ENCODE measurements at places on chromosomes 2 and 18.

DNA sequence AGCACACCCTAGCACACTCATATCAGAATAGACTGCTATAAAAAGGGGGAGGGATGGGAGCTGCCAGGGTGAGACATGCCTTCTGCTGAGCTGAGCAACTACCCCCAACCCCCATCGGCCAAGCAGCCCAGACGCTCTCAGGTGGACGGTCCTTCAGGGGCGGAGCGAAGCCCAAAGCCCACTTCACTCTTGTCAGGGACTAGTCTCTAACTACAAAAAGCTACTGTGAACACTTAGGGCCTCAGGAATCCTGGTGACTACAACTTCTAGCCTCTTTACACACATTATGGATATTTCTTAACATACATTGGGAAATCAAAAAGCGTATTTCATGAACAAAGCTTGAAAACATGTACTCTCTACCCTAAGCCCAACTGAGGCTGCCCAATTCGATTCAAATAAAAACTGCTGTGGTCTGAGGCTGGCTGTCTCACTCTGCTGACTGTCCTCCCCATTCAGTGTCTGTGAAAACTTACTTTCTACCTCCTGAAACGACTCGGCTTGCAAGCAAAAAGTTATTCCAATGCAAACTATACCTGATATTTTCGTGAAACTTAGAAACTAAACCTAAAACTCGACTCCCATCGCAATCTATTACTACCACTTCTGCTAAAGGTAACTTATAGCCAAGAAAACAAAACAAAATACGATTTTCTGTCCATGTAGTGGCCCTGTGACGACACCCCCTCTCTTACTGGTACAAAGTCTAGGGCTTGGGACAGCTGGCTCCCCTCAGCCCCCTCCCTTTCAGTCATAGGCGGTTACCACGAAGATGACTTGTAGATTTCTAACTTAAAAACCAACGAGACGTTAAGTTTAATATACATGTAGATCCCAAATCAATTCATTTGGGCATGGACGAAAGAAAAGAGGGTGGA lies 1.2 kb downstream of the SERTAD2 start:
- no peak for DNase-seq

- DNase-seq = no peak
These were observed 271.3 kb downstream of the LRATD1 start for GRCh38 chr2:14903709-14904374.

GRCh38 chr2:85053802-85054201 lies 79.4 kb upstream of the TCF7L1 start:
- DNase-seq = no peak

DNA sequence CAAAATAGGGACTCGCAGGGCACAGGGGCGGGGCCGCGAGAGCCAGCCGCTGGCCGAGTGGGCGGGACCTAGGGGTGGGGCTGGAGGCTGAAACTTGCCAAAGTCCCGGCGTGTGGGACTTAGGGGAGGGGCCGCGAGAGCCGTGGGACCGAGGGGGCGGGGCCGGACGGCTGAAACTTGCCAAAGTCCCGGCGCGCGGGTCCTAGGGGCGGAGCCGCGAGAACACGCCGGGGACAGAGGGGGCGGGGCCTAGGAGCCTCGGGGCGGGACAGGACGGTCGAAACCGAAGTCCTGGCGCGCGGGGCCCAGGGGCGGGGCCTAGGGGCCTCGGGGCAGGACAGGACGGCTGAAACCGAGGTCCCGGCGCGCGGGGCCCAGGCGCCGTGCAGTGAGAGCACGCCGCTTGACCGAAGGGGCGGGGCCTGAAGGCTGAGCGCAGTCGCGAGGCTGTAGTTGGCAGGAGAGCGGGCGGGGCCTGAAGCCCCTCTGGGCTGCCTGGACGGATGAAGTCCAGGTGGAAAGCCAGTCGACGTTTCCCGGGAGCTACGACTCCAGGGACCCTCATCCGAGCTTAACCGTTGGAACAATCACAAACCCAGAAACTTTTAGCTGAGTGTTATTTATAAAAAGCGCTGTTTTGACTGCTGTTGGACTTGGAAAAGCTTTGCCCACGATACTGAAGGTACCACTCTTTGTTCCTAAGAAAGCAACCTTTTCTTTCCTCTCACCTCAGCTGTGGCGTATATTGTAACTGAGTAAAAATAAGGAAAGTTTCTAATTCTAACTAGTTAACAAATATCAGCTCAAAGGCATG lies 475 bp upstream of the BARD1 start:
- DNase-seq = peak; percentile 91

DNA sequence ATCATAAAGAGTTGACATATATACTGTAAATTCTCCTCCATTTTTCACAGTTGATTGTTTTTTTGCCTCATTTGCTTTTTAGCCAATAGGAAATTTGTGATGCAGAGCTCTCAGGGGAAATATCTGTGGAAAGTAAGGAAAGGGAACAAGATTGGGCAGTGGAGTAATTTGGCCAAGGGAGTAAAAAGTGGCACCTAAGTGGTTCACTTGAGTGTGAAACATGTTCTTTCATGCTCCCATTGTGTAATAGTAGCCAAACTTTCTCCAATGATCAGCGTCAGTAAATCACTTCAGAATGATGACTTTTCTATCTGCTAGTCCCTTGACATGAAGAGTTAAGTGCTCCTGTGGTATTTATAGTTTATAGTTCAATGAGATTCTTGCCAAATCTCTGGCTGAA lies 141.9 kb upstream of the KCNJ3 start:
- DNase-seq = no peak

DNA sequence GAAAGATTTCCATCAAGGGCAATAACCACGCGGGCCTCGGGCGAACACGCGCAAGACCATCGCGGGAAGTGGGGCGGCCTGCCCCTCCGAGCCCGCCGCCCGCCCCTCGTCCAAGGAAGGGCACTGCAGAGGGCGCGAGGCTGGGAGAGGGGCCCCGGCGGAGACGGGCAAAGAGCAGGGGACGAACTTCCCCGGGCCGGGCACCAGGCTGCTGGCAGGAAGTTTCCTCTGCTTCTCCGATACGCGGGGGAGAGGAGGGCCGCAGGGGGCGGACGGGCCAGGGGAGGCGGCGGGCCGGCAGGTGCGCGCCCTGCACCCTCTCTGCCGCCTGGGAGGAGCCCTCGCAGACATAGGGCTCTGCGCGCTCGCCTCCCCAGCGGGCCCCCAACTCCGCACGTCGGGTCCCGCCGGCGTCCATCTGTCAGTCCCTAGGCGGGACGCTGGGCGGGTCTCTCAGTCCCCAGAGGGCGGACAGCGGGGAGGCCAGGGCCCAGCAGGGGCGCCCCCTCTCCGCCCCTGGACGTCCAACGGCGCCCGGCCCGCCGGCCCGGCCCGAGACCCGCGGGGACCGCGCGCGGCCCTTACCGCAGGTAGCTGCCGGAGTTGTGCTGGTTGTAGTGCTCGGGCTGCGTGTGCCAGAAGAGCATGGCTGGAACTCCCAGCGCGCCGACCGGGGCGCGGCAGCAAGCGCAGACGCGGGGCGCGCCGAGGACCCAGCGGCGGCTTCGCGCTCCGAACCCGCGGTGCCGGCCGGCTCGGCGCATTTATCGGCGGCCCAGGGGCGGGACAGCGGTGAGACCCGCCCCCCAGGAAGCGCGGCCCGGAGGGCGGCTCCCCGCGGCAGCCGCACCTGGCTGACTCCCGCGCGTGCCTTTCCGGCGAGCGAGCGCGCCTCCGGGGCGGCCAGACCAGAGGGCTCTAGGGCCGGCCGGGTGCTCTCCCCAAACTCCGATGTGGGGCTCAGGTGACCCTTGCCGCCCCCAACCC lies at the start of gene TFCP2L1:
TFCP2L1 (minus strand) TSS at position 740 of the 987 bp plus-strand sequence; CDS start at position 647, 93 bp downstream.
- DNase-seq = no peak

Measured in esophagus squamous epithelium (tissue), 5 donors.